ENCODE measurements at places on chromosomes 1 and 21.

DNA sequence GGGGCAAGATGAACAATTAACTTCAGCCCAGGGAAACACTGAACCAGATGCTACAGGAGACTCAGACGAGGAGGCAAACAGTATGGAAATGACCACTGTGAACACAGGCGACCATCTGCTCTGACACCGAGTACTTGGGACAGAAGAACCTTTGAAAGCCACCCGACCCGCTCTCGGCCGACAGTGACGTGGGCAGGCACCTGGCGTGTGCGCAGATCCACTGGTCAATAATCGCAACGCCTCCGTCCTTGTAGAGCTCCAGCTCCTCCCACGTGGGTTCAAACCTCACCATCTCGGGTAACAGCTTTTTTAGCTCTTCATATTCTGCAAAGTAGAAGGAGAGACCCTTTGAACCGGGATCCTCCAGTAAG lies 20.3 kb downstream of the POFUT2 start:
- no peak for DNase-seq

DNA sequence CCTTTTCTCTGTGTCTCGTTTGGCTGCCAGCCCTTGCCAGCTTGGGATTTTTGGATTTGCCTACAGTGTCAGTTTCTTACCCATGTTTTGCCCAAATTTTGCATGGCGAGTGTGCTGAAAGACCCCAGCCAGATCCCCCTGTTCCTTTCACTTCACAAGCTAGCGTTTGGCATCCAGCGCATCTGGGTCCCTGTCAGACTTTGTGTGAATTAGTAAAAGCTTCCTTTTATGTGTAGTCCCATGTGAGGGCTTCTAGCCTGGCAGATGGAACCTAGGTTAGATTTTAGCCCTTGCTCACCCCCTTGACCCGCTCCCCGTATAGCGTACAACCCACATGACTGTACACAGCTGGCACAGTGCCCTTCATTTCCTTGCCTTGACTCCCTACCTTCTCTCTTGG lies 22.3 kb upstream of the GALNT2 start:
- no peak for DNase-seq

DNA sequence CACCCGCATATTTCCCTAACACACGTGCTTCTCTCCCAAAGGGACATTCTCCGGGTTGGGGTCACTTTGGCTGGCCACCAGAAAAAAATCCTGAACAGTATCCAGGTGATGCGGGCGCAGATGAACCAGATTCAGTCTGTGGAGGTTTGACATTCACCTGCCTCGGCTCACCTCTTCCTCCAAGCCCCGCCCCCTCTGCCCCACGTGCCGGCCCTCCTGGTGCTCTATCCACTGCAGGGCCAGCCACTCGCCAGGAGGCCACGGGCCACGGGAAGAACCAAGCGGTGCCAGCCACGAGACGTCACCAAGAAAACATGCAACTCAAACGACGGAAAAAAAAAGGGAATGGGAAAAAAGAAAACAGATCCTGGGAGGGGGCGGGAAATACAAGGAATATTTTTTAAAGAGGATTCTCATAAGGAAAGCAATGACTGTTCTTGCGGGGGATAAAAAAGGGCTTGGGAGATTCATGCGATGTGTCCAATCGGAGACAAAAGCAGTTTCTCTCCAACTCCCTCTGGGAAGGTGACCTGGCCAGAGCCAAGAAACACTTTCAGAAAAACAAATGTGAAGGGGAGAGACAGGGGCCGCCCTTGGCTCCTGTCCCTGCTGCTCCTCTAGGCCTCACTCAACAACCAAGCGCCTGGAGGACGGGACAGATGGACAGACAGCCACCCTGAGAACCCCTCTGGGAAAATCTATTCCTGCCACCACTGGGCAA lies 59.1 kb downstream of the LACTBL1 start:
- no peak for DNase-seq

DNA sequence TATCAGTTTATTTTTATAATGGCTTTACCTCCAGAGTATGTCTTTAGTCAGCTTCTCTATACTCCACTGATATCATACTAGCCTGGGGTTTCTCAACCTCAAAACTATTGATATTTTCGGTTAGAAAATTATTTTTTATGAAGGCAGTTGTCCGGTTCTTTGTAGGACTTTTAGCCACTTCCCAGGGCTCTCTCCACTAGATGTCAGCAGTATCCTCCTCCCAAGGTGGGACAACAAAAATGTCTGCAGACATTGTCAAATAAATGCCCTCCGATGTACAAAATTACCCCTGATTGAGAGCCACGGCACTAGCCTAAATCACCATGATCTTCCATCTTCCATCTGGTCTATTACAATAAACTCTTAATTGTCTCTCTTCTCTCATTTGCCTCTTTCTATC lies 4.1 kb upstream of the GRIK1 start:
- no peak for DNase-seq

DNA sequence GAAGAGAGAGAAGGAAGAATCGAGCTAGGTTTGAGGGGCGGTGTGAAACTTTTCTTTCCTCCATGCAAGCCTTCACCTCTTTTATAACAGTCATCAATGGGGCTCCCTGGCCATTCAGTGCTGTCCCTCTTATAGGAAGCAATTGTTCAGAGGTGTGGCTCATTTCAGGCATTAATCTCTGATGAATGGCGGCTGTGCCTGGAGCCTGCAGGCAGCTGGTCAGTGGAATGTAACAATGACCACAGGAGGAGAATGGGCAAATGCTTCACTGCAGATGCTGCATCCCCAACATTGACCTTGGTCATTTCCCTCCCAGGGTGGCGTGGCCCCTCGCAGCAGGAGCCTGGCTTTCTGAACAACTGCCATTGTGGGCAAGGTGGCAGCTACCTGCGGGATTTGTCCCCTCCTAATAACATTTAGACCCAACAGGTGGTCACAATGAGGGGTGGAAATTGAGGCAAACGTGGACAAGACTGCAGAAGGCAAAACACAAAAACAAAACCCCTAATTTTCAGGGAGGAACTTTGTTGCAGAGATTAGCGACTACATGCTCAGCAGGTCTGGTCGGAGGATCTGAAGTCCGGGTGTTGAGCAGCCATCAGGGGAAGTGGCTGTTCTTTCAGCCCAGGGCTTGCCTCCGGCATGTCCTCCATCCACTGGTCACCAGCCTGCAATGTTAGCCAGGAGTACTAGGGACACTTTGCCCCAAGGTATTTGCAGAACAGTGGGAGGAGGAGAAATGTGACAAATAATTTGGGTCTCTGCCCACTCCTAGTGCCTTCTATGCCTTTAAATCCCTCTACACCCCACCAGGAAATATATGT lies 97.3 kb upstream of the PAXBP1 start:
- DNase-seq, result no peak

- DNase-seq, result peak; percentile 41
Measured at GRCh38 chr21:29376556-29376955, 77.8 kb downstream of the BACH1 start.

DNA sequence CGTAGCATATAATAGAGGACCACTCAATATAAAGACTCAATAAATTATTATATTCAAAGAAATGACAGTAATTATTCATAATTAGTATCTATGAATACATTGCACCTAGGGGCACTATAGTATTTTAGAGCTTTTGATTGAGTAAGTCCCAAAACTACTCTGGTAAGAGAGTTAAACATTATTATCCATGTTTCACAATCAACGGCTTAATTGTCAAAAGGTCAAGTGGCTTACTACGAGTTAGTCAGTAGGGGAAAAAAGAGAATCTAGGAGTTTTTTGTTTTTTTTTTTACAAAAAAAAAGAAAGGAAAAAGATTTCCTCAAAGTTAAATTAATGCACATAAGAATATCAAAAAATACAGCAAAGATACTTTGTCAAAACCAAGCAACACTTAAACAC lies 20.4 kb upstream of the LAMC1 start:
- no peak for DNase-seq

DNA sequence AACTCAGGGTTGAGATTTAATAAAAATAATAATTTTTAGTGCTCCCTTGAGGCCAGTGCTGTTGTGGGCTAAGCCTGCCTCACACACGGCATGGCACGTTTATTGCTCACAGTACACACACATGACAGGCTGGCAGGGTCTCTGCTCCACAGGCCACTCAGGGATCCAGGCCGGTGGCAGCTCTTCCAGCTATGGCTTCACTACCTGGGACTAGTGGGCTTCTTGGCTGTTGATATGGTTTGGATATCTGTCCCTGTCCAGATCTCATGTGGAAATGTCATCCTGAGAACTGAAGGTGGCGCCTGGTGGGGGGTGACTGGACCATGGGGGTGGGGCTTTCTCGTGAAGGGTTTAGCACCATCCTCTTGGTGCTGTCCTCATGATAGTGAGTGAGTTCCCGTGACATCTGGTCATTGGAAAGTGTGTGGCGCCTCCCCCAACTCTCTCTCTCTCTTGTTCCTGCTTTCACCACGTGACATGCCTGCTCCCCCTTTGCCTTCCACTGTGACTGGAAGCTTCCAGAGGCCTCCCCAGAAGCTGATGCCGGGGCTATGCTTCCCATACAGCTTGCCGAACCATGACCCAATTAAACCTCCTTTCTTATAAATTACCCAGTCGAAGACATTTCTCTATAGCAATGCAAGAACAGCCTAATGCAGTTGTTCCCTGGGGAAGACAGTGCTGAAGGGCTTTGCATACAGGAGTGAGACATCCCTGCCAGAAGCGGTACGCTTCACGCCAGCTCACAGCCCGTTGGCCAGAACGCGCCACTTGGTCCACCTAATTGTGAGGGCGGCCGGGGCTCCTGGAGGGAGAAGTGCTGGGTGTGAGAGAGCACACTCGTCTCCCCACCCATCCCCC lies 226.9 kb upstream of the C1orf174 start:
- DNase-seq, result no peak

- no peak for DNase-seq
Measured at GRCh38 chr1:7069931-7070330, 284.7 kb downstream of the CAMTA1 start.

- DNase-seq, result peak; percentile 60
Measured at GRCh38 chr1:18955441-18956192, 859 bp downstream of the IFFO2 start.

- DNase-seq, result no peak
Measured at GRCh38 chr21:44785620-44786335, 15.8 kb downstream of the UBE2G2 start.

DNA sequence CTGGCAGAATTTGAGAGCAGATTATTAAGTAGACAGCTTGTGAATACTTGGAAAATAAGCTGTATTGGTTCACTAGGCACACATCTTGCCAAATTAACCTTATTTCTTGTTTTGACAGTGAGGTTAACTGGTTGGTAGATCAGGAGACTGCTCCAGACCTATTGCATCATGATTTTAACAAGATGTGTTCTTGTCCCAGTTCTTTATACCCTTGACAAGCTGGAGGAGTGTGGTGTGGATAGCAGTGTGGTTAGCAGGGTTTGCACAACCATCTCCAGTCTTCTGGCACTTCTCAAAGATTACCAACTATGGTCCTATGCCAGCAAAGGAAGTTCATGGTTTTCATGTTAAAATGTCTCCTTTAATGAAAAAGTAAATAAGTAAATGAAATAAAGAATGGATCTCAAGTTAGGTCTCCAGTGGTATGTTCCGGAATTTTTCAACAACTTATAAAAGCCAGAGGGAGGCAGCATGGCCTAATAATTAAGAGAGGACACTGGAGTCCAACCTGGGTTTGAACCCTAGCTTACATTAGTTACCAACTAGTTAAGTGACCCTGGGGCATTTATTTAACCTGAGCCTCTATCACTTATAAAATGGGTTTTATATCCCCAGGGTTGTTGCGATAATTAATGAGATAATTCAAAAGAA lies 34.1 kb downstream of the DDX20 start:
- no peak for DNase-seq

DNA sequence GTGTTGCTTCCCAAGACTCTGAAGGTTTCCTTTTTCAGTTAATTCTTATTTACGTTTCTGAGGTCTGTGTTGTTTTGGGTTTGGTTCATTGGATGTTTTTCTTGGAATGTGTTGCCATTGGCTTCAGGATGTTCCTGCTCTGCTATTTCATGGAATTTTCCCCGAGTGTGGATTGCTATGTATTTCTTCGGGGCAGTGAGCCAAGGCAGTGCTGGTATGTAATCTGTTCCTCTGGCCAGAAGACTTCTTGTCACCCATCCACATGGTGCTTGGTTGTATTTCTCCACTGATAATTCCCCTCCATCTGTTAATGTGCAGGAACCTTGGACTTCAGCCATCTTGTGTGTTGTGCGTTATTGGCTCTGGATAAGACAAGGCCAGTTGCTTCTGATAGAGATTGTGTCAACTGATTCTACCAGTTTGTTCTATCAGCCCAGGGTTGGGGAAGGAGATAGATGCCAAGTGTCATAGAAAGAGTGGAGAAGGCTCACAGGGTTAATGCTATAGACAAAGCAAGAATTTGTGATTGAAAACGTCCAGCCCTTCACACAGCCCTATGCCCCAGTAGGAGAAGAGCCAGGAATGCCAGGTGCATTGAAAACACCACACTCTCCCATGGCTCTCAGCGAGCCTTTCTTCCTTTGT lies 505.2 kb downstream of the PLPP3 start:
- no peak for DNase-seq

DNA sequence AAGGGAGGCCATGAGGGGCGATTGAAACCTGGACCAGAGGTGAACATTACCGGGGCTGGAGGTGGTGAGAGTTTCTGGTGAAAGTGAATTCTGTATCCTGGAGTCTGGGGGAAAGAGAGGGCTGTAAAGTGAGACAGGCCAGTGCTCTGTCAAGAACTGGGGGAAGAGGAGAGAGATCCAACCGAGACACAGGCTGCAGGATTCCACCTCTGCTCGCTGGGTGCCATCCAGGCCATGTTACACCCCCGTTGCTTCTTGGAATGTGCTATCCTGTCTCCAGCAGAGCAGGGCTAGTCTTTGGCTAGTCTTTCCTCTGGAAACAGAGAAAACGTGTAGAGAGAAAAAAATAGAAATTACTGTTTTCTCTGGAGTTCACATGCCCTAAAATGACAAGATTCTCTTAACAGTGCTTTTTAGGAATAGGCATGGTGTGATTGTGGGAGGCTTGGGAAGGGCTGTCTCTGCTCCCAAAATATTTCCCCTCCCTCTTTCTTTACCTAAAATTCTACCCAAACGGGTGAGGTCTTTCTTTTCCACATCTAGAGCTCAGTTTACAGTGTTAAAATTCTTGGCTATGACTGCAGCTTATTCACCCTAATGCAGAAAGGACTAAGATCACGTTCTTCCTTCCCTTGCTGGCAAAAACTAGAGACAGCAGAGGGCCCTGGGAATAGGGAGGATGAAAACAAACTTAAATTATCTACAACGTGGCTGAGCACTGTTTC lies 16.5 kb upstream of the OVAAL start:
- no peak for DNase-seq

DNA sequence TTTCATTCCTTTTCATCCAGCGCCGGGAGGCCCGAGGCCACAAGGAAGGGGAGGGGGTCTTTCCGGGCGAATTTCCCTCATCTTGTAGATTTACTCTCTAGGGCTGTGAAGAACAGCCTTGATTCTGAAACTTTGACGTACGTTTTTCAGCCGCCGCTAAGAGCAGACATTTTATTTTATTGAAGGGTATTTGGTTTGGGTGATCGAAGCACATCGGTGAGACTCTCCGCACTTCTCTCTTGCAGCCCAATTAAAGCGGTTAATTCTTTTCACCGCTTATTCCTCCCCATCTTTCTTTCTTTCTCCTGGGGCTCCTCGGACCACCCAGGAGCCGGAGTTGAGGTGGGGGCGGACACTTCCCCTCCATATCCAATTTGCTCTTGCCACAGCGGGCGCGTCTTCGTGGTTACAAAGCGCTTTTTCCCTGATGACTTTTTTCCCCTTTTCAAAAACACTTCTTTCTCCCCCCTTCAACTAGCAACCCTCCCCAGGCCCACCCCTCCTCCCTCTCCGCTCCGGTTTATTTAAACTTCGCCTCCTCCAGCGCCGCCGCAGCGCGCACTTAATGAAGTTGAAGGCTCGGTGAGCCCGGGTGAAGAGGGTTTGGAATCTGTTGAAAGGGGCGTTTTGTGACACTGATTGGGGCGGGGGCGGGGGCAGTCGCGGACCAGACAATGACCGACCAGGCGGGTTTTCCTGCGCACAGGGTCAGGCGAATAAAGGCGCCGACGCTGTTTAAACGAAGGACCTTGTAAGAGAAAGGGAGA lies 5.9 kb downstream of the FOXD2 start:
- DNase-seq, result no peak

All from stimulated activated CD4-positive, alpha-beta T cell treated with anti-CD3 and anti-CD28 coated beads, Interleukin-12 subunit alpha, Interleukin-12 subunit beta, amount 100 ng/mL, for 4 hours (primary cell).